ENCODE measurements at places on chromosomes 2 and 18. TPM values are rescaled to one million over a fixed set of nuclear protein-coding genes. Genes with fewer than 3 reads are reported as not detected.

SLC11A1 gene
- polyA plus RNA-seq: 0.15 TPM

GKN2 gene
- not detected for polyA plus RNA-seq

SLC19A3 gene
- polyA plus RNA-seq: not detected

CD8B2 gene
- polyA plus RNA-seq: not detected

CCDC85A gene
- polyA plus RNA-seq: not detected

DUSP11 gene
- 78.4 TPM for polyA plus RNA-seq

DLX2 gene
- polyA plus RNA-seq: not detected

TRIM54 gene
- not detected for polyA plus RNA-seq

MOGAT1 gene
- not detected for polyA plus RNA-seq

GLI2 gene
- not detected for polyA plus RNA-seq

ABHD1 gene
- 0.19 TPM for polyA plus RNA-seq

REG3G gene
- not detected for polyA plus RNA-seq

ARHGAP28 gene
- polyA plus RNA-seq: not detected

IL1RL1 gene
- polyA plus RNA-seq: not detected

ALPG gene
- not detected for polyA plus RNA-seq

AGAP1 gene
- not detected for polyA plus RNA-seq

MAPK4 gene
- polyA plus RNA-seq: not detected

CHRND gene
- not detected for polyA plus RNA-seq

TMEM247 gene
- polyA plus RNA-seq: not detected

KLHL41 gene
- 0.15 TPM for polyA plus RNA-seq

ABCG8 gene
- not detected for polyA plus RNA-seq

FIGN gene
- not detected for polyA plus RNA-seq

TTL gene
- 4.3 TPM for polyA plus RNA-seq

REG3A gene
- polyA plus RNA-seq: not detected

KCNE4 gene
- not detected for polyA plus RNA-seq

ZAP70 gene
- polyA plus RNA-seq: 1.3 TPM

GALNT3 gene
- polyA plus RNA-seq: 3.6 TPM

STAT4 gene
- 9.1 TPM for polyA plus RNA-seq

B3GNT7 gene
- 5.2 TPM for polyA plus RNA-seq

PROM2 gene
- not detected for polyA plus RNA-seq

DOCK10 gene
- 25.9 TPM for polyA plus RNA-seq

PKDCC gene
- 0.61 TPM for polyA plus RNA-seq

SDC1 gene
- polyA plus RNA-seq: 33.8 TPM

TRIM43 gene
- polyA plus RNA-seq: not detected

DNAJC5G gene
- not detected for polyA plus RNA-seq

NEU2 gene
- polyA plus RNA-seq: not detected

SLC30A3 gene
- not detected for polyA plus RNA-seq

FANCL gene
- polyA plus RNA-seq: 55.8 TPM

SPP2 gene
- polyA plus RNA-seq: not detected

CXCR1 gene
- not detected for polyA plus RNA-seq

SERPINB11 gene
- not detected for polyA plus RNA-seq

All from GM12878 (cell line).